Activated effector memory CD4-positive, alpha-beta T cell treated with anti-CD3 and anti-CD28 coated beads, Interleukin-2, amount 50 U/mL, for 16 hours (primary cell): ENCODE measurements at places on chromosomes 7 and 10.

DNA sequence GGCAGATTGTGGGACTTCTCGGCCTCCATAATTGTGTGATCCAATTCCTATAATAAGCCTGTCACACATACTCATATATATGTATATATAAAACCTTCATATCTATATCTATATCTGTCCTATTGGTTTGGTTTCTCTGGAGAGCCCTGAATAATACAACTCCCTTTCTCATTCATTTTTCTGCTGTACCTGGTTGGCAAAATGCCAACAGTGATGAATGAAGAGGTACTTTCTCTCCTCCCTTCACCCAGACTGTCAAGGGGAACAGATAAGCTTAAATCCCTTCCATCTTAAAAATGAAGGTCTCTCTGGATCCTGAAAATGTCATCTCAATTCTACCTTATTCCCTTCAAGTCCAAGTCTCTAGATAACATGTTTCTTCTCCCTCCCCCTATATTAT, 60.3 kb upstream of the FOXP2 start:
- DNase-seq: no peak

- DNase-seq: no peak
Measured at GRCh38 chr10:121669028-121669374, 70.8 kb upstream of the FGFR2 start.

DNA sequence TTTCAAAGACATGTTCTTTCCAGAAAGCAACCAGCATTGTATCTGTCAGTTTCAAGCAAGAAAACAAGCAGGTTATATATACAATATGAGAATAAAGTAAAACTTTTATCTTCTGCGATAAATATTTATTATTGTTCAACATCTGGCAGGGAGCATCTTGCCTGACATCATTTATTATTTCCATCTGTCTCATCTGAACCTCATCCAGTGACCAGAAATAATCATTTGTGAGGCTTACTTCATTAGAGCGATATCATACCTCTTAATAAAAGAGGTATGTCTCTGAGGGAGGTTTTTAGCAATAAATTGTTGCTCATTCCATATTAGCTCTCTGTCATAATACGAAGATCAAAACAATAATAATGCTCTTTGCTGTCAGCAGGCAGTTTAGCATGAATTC, 226.1 kb downstream of the CDC14C start:
- DNase-seq: no peak

DNA sequence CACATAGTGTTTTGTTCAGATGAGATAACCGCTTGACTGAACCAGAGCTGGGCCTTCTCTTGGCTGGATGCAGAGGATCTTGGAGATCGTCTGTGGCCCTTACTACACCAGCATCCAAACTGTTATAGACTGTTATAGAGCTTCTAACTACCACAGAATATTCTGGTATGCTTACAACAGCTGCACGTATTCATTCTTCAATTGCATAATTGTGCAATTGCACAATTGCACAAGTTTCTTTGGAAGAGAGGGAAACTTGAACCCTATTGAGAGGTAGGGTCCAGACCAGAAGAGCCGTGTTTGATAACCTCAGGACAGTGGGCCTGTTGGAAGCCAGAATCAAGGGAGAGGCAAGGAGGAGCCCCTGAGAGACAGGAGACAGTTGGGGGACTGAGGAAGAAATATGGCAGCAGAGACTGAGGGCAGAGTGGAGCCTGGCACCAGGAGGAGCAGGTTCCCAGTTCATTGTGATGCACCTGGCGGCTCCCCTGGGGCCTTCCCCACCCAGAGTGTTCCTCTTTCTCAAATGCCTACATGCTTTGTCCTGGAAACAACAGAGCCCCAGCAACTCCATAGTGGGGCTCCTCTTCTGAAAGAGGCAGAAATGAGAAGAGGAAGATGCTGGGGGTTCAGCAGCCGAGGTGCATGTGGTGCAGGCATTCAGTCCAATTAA, 64.1 kb downstream of the PTPRZ1 start:
- no peak for DNase-seq

GRCh38 chr7:5354460-5355232, 69.0 kb downstream of the TNRC18 start:
- DNase-seq: no peak

DNA sequence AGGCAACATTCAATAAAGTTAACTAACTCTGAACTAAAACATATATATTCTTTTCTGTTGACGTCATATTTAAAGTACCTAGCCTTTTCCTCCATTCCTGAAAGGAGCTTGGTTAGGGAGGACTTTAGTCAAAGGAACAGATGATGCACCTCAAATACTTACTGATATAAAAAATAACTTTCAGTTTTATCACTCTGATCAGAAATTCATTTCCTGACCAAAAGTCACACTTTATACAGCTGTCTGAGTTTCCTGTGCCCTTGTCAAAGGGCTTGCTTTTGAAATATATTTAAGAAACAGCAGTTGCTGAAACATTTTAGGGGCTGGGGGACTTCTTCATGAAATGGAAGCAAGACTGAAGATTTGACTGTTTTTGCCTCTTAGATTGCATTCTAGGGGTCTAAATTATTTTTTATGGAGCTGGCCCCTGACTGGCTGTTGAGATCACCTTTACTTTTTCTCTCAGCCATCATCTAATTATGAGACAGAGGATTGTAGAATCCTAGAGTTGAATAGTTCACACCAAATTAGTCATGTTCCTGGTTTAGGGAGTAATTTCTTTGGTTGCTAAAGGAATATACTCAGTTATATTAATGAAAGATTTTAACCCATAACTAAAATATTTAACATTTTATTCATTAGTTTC, 46.6 kb downstream of the GLCCI1 start:
- no peak for DNase-seq

GRCh38 chr7:30157204-30157603, 22.4 kb downstream of the MTURN start:
- DNase-seq: no peak

GRCh38 chr10:23345861-23346260, 1.3 kb upstream of the C10orf67 start:
- no peak for DNase-seq

GRCh38 chr10:33084453-33084852, 126.4 kb upstream of the ITGB1 start:
- DNase-seq: no peak

DNA sequence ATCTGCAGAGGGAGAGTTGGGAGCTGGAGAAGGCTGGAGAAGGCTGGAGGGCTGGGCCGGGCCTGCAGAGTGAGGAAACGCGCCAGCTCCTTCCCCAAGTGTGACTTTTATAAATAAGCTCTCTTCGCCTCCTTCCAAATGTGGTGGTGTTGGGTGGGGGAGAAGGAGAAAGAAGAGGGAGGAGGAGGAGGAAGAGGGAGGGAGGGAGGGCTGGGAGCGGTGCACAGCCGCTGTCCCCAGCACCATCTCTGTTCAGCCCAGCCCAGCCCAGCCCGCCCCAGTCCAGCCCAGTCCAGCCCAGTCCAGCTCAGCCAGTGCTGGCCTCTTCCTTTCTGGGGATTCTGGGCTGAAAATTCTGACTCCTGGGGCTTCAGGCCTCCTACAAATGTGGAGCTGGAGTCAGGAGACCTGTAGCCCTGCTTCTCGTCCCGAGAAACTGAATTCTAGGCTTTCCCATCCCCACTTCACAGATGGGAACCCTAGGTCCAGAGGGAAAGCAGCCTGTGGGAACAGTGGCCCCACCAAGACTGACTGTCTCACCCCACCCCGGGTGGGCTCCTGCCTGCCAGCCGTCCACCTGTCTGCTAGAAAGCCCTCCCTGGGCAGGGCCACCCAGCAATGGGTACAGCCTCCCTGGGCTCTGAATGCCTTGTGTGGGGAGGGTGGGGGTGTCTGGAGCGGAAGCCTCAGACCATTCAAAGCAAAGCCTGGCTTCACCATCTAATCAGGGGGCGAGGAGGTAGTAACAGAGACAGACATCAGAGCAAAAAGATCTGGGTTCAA, 2.3 kb downstream of the STX1A start:
- no peak for DNase-seq

- DNase-seq: peak; percentile 58
Measured at GRCh38 chr7:945556-946255, 8.8 kb downstream of the ADAP1 start.

DNA sequence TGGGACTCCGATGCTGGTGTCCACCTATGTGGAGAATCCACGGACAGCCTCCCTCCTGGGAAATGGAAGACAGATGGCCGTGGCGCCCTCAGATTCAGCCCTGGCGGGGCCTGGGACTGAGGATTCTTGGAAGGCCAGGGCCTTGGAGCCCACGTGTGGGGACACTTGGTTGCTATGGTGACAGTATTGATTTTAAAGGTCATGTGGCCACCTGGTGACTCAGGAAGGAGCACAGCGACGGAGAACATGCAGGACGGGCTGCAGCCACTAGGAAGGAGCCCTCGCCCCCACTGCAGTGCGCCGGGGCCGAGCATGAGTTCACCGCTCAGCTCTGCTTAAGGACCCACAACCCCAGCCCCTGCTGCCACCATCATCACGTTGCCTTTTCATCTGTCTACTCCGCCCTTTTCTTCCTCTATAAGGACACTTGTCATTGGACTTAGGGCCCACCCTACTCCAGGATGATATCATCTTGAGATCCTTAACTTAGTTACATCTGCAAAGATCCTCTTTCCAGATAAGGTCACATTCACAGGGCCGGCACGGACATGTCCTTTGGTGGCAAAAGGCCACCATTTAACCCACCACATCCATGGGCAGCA, 3.7 kb upstream of the STK32C start:
- peak; percentile 44 for DNase-seq

DNA sequence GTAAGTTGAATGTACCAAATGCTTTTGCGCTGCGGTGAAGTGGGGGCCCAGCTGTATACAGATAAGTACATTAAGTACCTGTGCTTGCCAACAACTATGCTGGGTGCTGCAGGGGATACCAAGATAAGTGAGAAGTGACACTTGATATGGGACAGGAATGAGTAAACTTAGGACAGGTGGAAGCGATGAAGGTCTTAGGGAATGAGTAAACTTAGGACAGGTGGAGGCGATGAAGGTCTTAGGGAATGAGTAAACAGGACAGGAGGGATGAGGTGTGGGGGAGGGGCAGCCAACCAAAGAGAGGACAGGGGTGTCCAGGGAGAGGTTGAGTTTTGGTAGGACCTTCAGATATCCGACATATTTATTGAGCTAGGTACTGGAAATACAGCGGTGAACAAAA, 1.4 kb downstream of the MDH2 start:
- no peak for DNase-seq

DNA sequence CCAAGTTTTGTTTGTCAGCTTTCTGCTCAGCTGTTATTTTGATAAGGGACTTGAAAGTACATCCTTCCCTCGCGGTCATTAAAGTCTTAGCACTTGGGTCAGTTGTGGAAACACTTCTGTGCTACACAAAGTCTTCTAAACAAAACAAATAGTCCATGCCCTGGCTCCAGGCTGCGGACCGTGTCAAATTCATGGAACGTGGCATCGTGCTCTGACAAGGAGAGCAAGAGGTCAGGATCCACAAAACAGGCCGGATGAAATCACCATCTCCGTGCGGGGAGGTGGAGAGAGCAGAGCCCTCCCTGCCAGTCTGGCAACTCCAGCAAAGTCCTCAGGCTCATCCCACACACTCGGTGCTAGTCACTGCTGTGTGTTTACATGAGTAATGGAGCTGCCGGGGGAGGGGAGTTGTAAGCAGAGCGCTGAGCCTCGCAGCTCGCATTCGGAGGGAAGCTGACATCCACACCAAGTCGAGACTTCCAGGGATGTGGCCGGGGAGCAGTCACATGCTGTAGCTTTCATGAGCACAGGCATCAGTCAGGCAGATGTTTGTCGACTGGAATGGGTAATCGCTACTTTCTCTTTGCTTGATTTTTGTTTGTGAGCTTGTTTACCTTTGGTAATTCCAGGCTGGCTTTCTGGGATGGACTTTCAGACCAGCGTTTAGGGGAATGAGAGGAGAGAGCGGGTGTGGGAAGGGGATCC, 147.6 kb downstream of the ARID5B start:
- peak; percentile 92 for DNase-seq

GRCh38 chr10:110138197-110138812, 69.1 kb upstream of the MXI1 start:
- DNase-seq: no peak

- DNase-seq: no peak
Measured at GRCh38 chr7:105990727-105991453, 27.8 kb downstream of the CDHR3 start.

DNA sequence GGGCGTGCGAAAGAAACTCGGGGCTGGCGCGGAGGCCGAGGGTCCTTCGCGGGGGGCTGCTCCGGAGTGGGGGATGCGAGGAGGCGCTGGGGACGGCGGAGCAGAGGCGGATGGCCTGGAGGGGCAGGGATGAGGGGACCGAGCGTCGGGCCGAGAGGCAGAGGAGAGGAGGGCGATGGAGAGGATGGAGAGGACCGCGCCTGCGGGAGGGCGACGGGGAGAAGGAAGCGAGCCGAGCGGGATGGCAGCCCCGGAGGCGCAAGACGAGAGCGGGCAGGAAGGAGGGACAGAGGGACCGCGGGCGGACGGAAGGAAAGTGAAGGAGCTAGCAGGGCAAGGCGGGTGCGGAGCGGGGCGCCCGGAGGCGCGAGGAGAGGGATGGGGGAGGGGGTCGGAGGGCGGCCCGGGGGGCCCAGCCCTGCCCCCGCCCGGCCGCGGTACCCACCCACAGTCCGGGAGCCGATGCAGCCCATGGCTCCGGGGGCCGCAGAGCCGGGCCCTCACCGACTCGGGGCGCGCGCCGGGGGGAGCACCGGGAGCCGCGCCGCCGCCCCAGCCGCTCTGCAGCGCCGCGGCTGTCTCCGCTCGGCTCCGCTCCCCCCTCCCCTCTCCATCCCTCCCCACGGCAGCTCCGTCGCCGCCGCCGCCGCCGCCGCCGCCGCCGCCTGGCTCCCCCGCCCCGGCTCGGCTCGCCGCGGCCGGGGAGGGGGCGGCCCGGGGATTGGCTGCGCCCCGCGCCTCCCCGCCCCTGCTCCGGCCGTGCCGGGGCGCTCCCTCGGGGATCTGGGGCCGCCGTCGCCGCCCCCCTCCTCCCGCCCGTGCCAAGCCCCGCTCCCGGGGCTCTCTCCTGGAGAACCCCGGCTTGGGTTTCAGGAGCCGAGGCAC, at the start of gene FAM131B:
TSS of gene FAM131B (minus strand) at position 583 of the 885 bp plus-strand sequence. CDS start at position 473, 110 bp downstream.
- peak; percentile 74 for DNase-seq

- DNase-seq: no peak
Measured at GRCh38 chr10:50972591-50972990, 87.2 kb upstream of the A1CF start.

- DNase-seq: peak; percentile 73
Measured at GRCh38 chr10:45373003-45373575, 927 bp upstream of the ALOX5 start.

- no peak for DNase-seq
Measured at GRCh38 chr10:64288404-64288803, 767.2 kb downstream of the REEP3 start.
